ENCODE measurements at places on chromosomes 12 and 14.

GRCh38 chr12:107356266-107356936, 263.1 kb upstream of the CRY1 start:
- no peak for DNase-seq

DNA sequence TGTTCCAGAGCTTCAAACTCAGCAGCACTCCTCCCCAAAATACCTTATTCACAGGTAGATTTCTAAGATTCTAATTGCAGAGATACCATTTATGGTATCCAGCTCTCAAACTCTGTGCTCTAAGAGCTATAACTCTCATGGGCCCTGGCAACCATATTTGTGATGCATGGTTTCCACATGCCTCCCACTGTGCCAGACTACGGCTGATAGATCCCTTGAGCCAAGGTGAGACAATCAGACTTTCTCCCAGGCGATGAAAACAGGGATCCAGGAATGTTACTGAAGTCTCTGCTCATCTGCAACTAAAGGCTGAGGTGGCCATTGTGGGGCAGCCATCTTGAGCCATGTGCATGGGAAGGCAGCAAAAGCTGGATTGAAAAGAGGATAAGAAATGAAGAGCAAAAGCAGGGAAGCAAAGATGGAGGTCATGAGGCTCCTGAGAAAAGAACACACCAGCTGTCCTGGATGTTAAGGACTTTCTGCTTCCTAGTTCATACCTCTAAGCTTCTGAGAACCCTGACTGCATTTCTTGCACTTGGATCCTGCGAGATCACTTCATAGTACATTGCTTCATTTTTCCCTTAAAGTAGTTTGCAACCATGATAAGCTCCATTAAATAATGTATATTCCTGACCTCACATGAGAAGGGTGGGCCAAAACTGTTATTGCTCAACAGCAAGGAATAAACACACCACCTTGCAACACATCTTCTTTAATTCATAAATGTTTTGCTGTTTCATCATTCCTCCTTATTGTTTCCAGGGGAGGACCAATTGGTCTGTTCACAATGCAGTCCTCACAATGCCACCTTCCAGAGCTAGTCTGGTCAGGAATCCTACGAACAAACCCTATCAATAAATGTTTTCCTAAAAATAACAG, 5.4 kb downstream of the EGLN3 start:
- no peak for DNase-seq

GRCh38 chr14:62662811-62663455, 382.3 kb downstream of the KCNH5 start:
- no peak for DNase-seq

- DNase-seq: no peak
Observed at GRCh38 chr14:71891970-71892369, 40.3 kb upstream of the RGS6 start.

- DNase-seq: no peak
Observed at GRCh38 chr12:105399428-105400081, 69.1 kb downstream of the C12orf75 start.
